ENCODE measurements at places on chromosomes 2 and 18.

- no peak for DNase-seq
Measured at GRCh38 chr2:58709687-58710354, 468.7 kb upstream of the FANCL start.

GRCh38 chr2:54103454-54104314 is 11.7 kb upstream of the ACYP2 start:
- no peak for DNase-seq

DNA sequence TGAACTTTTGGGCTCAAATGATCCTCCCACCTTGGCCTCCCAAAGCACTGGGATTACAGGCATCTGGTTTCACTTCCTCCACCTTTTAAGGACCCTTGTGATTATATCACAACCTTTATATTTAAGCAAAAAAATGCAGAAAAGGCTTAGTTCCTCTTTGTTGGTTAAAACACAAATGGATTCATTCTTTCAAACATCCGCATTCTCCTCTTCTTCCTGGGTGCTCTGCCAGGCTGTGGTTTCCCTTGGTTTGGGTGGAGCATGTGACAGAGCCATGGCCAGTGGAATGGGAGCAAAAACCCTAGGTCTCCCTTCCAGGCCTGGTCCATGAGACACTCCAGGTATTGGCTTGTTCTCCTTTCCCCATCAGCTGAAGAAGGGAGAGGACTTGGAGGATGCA is 9.9 kb upstream of the SLC66A3 start:
- DNase-seq = no peak

GRCh38 chr2:204491528-204491927 is 53.7 kb upstream of the PARD3B start:
- no peak for DNase-seq

GRCh38 chr18:24396082-24396633 is 1.5 kb downstream of the OSBPL1A start:
- no peak for DNase-seq

- no peak for DNase-seq
Measured at GRCh38 chr2:237815637-237816036, 17.1 kb downstream of the RBM44 start.

- no peak for DNase-seq
Measured at GRCh38 chr2:192254444-192254843, 59.7 kb upstream of the TMEFF2 start.

GRCh38 chr2:4831751-4832150 is 860.4 kb upstream of the SOX11 start:
- no peak for DNase-seq

- DNase-seq = no peak
Measured at GRCh38 chr2:18611184-18611583, 21.8 kb upstream of the NT5C1B start.

DNA sequence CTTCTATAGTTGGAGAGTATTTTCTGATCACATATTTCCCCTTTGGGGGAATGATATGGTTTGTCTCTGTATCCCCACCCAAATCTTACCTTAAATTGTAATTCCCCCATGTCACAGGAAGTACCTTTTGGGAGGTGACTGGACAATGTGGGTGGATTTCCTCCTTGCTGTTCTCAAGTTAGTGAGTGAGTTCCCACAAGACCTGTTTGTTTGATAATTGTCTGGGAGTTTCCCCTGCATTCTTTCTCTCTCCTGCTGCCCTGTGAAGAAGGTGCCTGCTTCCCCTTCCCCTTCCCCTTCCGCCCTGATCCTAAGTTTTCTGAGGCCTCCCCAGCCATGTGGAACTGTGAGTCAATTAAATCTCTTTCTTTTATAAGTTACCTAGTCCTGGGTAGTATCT is 222.7 kb upstream of the SLC39A10 start:
- no peak for DNase-seq

DNA sequence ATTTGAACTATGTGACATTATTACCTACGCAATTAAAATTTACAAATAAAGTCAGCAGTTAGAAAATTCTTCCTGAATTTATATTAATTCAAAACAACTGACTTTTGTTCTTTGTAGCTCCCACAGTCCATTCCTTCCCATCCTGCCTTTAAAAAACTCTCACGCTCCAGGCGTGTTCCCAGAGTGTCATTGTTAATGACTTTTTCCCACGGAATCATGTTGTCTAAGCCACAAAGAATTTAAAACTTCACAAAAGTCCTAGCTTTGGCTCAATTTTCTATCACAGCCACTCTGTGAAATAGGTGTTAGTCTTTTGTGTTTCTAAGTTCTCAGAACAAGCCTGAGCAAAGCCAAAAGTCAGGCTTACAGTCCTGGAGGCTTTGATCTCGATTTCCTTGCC is 26.5 kb downstream of the SLC1A4 start:
- no peak for DNase-seq

- no peak for DNase-seq
Measured at GRCh38 chr18:10715791-10716190, 190.0 kb downstream of the NAPG start.

DNA sequence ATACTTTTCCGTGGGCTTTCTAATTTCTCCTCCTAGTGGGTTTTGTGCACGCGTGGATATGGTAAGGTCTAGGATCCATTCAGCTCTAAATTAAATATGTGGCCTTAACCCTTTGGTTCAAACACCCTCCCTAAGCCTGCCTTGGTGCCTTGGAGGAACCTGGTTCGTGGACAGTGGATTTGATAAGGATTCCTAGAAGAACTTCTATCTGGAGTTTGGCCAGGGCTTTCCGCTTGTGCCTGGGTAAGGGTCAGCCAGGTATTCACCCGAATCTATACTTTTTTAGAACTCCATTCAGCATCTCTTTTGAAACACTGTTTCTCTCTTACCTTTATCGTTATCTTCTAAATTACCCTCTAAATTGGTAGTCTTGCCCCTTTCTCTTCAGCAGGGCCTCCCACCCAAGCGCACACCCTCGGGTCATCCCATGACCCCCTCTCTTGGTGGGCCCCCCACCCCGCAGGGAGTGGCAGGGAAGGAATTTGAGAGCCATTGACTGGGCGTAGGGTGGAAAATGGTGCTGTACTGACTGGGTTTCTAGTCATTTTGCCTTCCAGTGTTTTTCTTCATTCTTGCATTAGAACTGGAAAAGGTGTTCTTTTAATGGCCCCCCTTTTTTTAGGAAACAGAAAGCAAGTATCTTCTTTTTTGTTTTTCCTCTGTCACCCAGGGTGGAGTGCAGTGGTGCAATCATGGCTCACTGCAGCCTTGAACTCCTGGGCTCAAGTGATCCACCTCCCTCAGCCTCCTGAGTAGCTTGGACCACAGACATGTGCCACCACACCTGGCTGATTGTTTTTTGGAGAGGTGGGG is 1.8 kb downstream of the SOCS6 start:
- DNase-seq = no peak
